NCI-H146 (cell line): ENCODE measurements at places on chromosomes 16 and 17.

DNA sequence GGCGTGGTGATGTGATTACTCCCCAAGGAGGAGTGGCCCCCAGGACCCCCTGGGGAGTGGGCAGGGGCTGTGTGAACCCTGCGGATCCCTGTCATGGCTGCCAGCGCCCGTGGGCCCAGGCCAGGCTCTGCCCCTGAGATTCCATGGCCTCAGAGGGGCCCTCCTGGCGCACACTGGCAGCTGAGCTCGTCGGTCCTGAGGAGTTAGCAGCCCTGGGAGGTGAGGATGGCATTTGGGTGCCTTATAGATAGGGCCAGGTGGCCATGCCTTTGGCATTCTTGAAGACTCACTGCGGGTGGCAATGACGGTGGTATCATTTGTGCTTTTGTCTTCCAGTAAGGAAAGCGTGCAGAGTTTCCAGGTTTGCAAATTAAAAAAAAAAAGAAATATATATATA is 146.8 kb upstream of the GSE1 start:
- DNase-seq = no peak

GRCh38 chr16:11597235-11598095 is 10.7 kb upstream of the LITAF start:
- DNase-seq = no peak

DNA sequence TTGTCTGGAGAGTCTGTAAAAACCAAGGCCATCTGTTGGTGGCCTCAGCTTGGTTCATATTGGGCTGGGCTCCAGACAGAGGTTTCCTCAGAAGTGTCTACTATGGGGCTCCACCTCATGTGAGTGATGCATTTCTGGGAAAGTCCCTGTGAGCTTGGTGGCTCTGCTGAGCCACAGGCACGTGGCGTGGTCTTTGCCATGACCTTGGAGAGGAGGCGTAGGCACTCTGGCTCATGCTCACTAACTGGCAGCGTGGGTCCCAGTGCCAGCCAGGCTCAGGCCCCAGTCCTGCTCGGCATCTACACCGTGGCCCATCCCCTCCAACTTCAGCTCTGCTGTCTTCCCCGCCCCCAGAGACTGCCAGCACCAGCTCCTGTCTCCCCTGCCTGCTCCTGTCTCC is 10.7 kb upstream of the SMTNL2 start:
- no peak for DNase-seq

DNA sequence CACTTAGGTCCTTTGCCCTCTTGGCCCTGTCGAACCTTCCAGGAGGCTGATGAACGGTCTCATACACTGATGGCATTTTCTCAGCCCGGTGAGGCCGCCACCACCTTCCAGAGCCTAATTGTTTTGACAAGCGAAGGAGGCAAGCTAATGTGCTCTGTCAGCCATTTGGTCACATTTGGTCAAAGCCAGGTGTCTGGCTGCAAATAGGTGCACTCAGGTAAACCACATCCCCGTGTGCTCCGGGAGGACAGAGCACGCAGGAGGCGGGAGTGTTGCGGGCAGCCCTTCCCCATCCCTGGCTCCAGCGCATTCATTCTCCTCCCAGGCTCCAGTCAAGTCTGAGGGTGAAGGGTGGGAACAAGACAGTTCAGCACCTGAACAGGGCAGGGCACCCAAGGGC is 240.1 kb downstream of the MSI2 start:
- DNase-seq = no peak

DNA sequence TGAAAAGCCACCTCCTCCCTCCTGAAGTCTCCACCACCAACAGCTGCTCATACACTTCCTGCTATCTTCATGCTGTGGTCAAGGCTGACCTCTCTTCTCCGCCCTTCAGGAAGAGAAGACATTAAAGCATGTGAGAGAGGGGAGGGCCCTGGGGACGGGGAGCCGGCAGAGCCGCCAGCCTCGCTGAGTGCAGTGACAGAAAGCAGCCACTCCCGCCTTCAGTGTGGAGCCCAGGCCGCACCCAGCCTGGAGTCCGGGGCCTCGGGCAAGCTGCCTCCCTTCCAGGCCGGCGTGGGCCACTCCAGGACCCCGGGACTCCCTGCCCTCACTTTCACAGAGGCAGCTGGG is 94.7 kb upstream of the TNRC6C start:
- peak; percentile 28 for DNase-seq

GRCh38 chr17:7632492-7632894 is 2.6 kb downstream of the SHBG start:
- DNase-seq = peak; percentile 32

GRCh38 chr16:73149334-73149733 is 101.4 kb upstream of the ZFHX3 start:
- no peak for DNase-seq

DNA sequence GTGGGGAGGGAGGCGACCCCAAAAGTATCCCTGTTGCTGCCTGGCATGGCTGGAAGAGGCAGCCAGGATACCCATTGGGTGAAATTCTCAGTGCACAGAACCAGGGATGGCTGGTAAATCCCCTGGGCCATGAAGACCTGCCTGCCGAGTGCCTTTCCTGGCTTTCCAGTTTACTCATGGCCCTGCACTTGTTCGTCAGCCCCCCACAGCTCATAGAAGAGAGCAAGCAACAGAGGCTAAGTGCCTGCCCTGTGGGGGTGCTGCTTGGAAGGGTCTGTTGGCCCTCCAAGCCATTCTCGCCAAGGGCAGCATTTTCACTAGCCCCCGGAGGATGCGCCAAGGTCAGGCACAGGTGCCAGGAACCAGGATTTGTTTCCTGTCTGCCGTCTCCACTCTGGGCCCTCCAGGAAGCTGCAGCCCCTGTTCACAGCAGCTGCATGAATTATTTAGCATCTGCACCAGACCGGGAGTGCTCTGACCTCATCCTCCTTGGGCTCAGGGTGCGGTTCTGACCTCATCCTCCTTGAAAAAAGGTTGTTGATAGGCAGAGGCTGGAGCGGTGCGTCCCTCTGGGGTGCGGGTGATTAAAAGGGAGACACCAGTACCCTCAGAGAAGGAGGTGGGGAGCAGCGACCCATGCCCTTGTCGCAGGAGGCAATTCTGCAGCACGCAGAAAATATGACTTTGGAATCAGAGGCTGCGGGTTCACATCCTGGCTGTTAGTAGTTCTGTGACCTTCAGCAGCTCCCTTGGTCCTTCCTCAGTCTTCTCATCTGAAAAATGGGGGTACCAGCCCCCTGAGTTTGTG is 14.2 kb upstream of the CD300A start:
- DNase-seq = no peak

GRCh38 chr17:19357351-19357750 is 5.2 kb downstream of the B9D1 start:
- DNase-seq = no peak

GRCh38 chr16:64008131-64008530 is 1113.7 kb downstream of the CDH11 start:
- DNase-seq = no peak

GRCh38 chr17:1423456-1424135 is 23.6 kb upstream of the YWHAE start:
- DNase-seq = no peak

DNA sequence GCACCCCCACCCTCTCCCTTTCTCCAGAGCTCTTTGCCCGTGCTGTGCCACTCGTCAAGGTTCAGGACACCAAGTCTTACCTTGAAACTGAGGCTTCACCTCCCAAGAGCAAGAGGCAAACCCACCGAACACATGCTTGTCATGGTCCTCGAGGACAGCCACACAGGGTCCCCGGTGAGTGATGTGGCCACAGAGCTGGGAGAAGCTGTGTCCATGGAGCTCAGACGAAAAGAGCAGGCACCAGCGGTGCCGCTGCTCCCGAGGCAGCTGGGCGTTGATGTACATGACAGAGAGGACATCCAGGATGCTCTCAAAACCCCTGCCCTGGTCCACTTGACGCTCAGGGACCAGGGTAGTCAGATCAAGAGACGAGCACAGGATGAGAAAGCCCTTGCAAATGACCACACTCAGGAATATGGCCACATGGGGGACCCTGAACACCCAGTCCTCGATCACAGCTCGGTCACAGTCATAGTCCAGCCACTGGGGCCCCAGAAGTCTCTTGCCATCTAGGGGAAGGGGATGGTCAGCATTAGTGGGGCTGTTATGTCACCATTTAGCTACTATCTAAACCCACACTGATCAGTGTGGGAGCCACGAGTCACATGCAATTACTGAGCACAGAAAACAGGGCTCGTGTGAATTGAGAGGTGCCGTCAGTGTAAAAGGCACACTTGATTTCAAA is 17.8 kb downstream of the MEAK7 start:
- DNase-seq = no peak
